ENCODE measurements at places on chromosomes 2 and 18.

DNA sequence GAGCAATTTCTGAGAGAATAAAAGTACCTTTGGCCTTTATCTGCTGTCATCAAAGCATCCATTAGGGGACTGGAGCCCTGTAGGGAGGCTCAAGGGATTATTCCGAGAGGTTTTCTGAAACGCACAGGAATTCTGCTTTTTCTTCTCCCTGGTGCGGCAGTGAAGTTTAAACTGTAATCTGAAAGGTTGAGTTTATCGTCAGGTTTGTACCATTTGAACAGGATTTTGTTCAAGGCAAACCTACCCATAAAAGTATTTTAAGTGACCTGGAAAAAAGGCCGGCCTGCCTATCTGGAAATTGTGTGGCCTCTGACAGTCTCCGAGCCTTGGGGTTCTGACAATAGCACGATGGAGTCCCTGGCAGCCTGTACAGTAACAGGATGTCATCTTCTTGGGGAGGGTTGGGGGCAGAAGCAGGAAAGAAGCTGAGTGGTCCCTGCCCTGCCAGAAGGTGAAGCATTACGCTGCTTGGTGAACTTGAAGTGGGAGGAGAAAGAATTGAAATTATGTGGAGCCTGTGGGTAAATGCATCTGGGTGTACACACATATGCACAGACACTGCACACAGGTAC, 272.0 kb downstream of the CYRIA start:
- DNase-seq: no peak

DNA sequence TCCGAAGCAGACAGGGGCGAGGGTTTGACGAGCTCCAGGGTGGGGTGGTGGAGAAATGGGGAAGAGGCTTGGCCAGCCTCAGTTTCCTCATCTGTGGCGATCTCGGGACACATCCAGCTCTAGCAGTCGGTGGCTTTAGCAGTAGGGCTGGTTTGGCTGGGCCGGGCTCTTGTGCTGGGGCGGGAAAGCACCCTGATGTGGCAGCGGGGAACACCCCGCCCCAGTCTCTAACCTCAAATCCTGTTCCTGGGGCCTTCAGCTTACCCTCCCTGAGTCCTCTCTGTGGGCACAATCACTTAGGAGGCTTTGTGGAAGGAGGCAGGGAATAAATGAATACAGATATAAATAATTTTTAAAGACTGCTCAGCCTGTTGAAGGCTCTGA, 26.5 kb upstream of the MCFD2 start:
- peak; percentile 26 for DNase-seq

- no peak for DNase-seq
These were observed 22.5 kb downstream of the DAPL1 start for GRCh38 chr2:158817588-158817987.

DNA sequence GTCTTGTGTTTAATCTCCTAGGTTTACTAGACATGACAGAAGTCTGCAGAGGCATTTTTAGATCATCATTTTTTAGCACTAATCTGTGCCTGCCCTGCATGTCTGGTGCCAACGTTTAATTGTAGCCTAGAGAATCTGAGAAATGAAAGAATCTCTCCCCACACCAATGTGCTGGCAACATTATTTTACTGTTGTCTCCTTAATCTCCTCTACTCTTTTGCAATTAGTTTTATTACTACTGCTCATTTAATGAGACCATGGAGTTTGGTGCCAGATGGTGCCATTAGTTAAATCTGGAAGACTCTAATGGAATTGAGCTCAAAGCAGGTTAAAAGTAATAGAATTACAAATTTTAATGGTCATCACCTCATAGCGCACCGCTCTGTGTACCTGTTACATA, 4.0 kb upstream of the SPP2 start:
- DNase-seq: no peak

GRCh38 chr2:116732322-116732721, 1082.2 kb upstream of the DDX18 start:
- DNase-seq: no peak

DNA sequence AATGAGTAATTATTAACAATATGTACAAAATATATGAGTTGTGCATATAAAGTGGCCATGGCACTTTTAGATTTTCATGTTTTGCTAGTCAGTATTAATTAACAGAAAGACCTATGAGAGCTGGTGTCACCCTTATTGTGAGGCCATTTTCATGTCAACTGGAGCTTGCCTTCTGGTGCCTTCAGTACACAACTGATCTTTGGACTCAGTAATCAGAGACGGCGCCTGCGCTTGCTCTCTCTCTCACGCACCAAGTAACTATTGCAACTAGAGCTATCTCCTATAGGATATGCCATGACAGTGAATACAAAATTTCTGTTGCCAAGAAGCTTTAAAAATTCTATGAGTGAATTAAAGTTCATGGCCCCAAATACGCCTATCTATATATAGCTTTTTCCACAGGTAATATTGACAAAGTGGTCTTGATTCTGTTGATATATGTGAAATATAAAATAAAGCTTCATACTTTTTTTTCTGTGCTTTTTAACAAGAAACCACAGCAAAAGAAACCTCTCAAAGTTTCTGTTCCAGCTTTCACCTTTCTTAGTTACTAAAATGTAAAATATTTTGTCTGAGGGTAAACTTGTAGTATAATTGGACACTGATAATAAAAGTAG, 2.9 kb downstream of the SERTAD2 start:
- no peak for DNase-seq
